ENCODE measurements at places on chromosomes 3 and 15.

- no peak for DNase-seq
Measured at GRCh38 chr15:42974202-42974862, 53.8 kb upstream of the TTBK2 start.

- DNase-seq = no peak
Measured at GRCh38 chr15:88076328-88076727, 180.2 kb downstream of the NTRK3 start.

DNA sequence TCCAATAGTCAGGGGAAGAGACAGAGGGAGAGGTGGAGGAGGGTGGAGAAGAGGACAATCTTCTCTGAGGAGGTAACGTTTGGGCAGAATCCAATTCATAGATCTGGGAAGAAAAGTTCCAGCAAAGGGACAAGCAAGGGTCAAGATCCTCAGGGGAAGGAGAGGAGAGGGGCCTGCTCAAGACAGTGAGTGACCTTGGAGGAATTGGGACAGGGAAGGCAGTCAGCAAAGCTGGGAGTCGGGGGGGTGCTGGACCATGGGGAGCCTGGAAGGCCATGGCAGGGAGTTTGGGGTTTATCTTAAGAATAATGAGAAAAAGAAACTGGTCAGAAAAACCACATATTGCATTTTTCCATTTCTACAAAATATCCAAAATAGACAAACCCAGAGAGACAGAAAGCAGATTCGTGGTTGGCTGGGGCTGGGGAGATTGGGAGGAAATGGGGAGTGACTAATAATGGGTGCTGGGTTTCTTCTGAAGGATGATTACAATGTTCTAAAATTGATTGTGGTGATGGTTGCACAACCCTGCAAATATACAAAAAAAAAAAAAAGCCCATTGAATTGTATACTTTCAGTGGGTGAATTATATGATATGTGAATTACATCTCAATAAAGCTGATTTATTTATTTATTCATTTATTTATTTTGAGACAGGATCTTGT is 19.6 kb upstream of the SRP14 start:
- no peak for DNase-seq

GRCh38 chr3:123480428-123480827 is 31.5 kb upstream of the ADCY5 start:
- no peak for DNase-seq

DNA sequence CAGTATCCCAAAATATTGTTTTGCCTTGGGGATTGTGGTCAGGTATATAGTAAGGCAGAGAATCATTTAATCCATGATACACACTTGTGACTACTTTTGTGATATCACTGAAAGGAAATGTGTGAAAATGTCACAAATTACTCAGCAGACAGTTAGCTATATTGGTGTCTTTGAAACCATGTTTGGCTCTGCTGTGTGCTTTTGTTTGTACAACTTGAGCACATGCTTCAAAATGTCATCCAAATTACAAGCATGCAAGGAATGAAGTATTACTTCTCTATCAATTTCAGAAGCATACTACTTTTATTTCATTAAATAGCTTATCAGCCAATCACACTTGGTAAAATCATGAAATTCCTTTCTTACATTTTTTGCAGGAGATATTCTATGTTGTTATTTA is 619.0 kb upstream of the AGTR1 start:
- DNase-seq = no peak

- DNase-seq = no peak
Measured at GRCh38 chr3:58223855-58224254, 13.1 kb upstream of the DNASE1L3 start.

- DNase-seq = no peak
Measured at GRCh38 chr3:170862618-170863374, 7.2 kb downstream of the RPL22L1 start.

DNA sequence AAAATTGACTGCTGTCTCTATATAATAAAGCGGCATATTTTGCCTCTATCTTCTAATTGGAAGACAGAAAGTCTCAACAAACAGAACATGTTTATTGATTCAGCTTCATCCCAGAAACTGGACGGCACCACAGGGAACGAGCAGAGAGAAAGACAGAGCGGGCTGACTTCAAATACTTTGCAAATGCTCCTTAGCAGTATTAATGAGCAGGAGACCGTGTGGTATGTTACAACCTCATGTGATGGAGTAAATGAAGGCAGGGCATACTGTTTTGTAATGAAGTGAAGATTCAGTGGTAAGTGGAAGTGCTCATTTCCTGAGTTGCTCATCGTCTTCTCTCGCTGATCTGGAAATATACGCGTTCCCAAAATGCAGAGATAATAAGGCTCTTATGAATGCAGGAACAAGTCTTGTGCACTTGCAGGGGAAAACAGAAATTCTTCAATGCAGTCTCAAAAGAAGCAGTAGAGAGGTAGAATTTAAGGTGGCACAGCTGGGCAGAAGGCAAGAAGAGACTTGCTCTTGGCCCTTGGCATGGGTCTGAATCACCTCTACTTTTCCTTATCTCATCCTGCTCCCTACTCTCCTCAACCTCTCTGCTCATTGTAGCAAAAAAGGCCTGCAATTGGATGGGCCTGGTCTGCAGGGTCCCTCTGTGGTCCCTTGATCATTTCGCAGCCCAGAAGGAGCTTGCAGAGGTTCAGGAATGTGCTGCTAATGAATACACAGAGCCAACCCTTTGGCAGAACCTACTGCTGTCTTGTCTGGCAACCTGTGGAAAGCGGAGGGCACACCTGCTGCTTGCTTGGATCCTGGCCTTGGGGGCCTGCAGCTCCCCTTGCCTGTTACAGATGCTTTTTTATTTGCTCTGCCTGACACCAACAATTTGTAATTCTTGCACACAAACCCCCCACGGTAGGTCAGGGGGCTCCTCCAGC is 604.9 kb upstream of the CFAP20DC start:
- no peak for DNase-seq

GRCh38 chr3:162134571-162134970 is 638.0 kb downstream of the OTOL1 start:
- DNase-seq = no peak

DNA sequence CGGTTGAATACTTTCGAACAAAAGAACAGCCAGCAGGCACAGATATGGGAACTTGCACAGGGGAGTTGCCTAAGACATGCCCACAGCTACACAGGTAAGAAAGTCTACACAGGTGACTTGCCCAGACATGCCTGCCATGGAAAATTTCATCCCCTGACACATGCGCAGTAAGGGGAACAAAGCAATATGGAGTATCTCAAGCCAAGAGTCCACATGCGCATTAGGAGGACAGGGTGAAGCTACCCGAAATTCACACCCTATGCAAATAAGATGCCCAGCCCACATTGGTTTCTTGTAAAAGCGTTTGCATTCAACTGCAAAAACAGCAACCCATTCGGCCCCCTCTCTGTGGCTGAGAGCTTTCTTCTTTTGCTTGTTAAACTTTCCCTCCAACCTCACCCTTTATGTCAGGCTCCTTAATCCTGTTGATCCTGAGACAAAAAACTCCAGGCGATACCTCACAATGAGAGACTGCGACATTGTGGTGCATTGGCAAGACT is 49.3 kb upstream of the TRPM1 start:
- DNase-seq = no peak

GRCh38 chr15:64833690-64834089 is 8.0 kb upstream of the PLEKHO2 start:
- DNase-seq = no peak
